Left renal pelvis (tissue), 4 donors: ENCODE measurements at places on chromosomes 4 and X.

GRCh38 chr4:140153419-140153717 lies 616 bp downstream of the MAML3 start:
- no peak for DNase-seq

DNA sequence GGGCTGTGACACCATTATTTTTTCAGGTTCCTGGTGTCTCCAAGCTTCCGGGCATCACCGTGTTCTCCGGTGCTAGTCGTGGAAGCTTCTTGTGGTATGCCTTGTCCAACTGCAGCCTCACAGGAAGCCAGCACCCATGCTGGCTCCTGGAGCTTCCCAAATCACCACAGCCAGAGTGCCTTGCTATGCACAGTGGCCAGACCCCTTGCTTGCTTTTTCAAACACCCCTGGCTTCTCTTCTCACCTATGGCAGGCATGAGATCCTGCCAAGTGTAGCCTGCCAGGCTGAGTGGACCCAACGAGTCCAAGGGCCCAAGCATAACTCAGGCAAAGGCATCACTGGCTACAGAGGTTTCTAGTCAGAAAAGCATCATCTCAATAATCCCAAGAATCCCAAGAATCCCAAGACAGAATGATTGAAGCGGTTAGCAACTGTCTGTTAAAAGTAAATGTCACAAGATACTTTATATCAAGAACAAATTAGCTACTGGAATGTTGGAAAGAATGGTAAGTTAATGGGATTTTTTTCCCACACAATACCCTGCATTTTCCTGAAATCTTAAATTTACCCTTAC lies 1522.9 kb downstream of the PCDH18 start:
- DNase-seq, result no peak

GRCh38 chr4:152988721-152989553 lies 52.8 kb downstream of the FHDC1 start:
- no peak for DNase-seq

DNA sequence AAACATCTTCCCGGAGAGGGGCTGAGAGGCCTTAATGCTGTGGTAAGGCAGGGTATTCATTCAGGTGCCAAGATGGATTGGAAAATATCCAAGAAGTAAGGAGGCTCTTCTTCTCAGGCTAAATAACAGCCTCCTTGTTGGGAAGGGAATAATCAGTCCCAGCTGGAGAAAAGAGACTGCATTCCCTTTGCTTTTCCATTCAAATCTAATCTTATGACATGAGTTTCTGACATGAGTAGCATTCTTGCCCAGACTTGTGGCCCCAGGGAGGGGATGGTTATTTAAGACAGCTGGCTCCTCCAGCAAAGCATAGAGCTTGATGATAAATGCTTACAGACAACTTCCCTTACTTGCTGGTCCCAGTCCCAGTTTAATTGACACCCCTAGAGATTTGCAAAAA lies 98.3 kb downstream of the DCLK2 start:
- no peak for DNase-seq

DNA sequence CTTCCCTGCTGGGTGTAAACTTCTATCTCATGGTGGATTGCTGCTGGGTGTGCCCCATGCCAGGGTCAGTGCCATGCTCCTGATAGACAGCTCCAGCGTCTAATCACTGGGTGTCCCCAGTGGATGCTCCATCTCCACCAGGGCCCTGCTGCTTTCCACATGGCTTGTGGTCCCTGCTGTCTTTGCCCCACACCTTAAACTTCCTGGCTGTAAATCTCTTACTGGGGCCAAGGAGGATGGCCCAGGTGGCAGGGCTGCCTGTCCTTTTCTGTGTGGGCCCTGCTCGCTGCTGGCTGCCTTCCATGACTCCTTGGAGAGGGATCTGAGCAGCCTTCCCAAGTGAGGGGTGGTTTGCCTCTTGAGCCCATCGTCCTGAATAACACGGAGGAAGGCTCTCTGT lies 51.8 kb downstream of the RGS12 start:
- no peak for DNase-seq

DNA sequence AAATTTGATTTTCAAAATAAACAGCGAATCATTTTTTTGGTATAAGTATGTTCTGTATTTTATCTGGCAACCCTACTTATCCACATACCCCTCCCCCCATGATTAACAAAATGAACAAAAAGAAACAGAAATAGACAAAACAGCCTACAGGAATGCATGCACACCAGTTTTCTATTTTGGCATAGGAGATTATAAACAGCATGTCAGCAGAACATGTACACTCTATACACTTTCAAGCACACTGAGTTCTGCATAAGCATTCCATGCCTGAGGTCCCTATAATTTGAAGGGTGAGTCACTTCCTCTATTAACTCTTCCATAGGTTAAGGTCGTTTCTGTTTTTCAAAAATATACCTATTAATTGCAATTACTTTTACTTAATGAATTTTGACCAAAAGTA lies 28.0 kb upstream of the ZNF280C start:
- DNase-seq, result no peak

GRCh38 chr4:1469607-1470392 lies 63.6 kb upstream of the NKX1-1 start:
- DNase-seq, result no peak

DNA sequence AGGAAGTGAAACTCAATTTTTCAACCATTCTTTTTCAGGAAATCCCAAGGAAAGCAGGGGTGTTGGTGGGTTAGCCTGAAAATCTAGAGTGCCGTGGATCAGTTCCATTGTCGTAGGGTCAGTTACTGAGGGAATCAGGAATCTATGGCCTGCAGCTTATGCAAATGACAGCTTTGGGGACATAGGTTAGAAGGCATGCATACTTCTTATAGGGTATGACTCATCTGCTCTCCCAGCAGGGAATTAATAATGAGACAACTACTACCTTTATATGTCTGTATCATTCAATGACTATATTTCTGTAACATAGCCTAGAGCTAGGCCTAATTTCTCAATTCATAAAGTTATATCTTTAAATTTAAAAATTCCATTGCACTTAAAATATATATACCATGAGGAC lies 36.6 kb downstream of the ZNF41 start:
- DNase-seq, result no peak
